ENCODE measurements at places on chromosomes 7 and 10.

DNA sequence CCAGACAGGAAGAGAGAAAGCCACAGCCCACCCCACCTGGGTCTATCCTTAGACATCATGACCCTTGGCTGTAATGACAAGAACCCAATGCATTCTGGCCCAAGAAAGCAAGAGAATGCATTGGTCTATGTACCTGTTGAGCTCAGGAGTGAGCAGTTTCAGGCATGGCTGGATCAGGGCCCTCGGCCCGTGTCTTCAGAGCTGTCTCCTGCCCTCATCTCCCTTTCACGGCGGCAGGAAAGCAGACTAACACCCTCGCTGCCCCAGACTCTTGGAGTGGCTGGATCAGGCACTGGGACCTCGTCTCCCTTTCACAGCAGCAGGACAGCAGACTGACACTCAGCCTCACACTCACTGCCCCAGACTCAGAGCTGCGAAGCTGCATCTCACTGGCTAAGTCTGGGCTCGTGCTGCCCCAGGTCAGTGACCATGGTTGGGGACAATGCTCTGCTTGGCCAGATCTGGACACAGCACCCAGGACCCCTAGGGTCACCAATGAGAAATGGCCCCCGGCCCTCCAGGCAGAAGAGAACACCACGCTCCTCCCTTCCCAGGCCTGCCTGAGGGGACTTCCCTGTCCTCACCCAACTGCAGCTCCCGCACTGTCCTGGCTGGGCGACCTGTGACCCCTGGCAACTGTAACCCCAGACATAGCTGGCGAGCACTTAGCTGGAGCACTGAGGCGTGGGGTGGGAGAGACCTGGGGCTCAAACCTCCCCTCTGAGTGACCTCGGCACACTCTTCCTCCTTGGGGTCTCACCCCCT is 12.9 kb upstream of the PDGFA start:
- DNase-seq, result no peak

DNA sequence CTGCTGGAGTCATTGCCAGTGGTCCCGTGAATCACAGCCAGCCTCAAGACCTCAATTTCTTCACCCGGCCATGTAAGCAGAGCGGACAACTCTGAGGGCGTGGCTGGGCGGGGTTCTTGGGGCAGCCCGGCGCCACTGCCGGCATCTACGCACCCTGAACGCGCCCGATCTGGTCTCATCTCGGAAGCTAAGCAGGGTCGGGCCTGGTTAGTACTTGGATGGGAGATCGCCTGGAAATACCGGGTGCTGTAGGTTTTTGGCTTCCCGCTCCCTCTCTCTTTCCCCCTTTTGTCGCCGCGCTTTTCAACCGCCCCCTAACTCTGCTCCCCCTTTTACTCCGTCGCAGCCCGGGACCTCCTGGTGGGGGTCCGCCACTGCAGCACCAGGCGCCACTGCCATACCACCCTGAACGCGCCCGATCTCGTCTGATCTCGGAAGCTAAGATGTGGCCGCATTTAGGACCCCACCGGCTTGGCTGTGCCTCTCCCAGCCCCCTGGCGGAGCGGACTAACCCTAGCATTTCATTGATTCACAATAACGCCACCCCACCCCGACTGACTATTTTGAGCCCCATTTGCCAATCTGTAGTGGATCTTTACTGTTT is 25.3 kb downstream of the GARIN1A start:
- no peak for DNase-seq

- DNase-seq, result no peak
Measured at GRCh38 chr7:83347945-83348444, 185.3 kb upstream of the PCLO start.

DNA sequence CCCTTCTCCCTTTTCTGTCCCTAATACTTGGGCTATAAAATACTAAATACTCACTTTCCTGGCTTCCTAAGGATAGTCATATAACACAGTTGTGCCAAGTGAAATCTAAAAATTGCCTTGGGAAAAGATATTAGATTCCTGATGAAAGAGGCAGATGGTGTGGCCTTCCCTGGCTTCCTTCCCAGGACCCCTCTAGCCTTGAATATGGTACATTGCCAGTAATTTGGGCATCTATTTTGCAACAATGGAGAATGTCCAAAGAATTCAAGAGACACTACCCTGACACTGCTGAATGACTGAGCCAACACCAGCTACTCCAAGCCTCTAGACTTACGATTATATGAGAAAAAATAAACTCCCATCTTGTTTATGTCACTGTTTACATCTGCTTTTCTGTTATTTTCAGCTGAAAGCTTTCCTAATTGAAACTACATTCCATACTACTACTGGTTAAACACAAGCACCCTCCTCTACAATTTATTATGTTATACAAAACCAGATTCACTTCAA is 17.9 kb downstream of the COPG2 start:
- DNase-seq, result no peak

DNA sequence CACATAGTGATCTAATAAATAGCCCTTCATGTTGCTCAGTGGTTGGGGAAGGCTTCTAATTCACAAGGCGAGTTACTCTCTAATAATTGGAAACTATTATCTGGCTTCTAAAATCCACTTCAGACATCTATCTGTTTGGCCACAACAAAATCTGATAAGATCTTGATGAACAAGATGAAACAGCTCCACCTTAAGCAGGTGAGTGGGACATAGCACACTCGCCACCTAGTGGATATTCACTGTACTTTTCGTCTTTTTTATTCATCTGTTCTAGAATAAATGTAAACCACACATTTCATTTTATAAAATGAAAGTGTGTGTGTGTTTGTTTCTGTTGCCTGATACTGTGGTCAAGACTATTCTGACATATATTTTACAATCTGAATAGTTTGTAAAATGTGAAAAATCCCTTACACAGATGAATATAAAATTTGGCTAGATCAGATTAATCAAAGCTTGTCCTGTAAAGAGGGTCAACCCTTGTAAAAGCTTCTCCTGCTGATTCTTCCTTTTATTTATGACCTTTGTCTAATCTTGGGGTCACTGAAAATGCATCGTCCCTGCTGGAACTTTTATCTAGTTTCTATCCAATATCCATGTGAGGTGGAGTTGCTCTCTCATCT is 26.5 kb upstream of the CNTNAP2 start:
- peak; percentile 6 for DNase-seq

DNA sequence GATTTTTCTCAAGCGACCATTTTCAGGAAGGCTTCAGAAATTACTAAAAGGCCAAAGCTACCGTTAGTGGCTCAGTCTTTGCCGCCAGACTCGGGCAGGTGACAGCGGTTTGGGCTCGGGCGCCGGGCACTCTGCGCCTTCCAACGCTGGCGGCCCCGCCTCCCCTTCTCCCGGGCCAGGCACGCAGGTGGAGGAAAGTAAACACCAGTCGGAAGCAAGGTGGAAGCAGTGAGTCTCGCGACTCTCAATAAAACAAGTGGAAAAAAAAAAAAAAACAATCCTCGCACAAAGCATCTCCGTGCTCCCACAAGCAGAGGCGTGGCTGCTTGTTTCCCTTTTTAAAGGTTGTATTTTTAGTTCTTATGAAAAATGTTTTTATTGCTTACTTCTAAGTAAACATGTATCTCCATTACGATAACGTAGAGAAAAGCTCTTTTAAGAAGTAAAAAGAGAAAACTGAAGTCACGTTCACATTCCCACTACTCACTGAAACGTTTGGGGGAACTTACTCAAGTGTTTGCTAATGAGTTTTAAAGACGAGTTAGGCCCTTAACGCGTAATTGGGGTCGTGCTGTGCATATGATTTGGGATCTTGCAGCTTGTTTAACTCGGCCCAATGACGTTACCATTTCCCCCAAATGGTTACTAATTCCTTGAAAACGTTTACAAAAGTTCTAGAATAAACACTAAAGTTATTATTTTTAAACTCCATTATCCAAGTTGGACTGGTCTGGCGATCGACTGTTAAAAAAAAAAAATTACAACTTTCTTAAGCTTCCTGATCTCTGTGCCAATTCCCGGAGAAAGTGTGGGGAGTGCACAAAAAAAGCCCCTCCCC is 864 bp downstream of the CDCA7L start:
- peak; percentile 45 for DNase-seq

DNA sequence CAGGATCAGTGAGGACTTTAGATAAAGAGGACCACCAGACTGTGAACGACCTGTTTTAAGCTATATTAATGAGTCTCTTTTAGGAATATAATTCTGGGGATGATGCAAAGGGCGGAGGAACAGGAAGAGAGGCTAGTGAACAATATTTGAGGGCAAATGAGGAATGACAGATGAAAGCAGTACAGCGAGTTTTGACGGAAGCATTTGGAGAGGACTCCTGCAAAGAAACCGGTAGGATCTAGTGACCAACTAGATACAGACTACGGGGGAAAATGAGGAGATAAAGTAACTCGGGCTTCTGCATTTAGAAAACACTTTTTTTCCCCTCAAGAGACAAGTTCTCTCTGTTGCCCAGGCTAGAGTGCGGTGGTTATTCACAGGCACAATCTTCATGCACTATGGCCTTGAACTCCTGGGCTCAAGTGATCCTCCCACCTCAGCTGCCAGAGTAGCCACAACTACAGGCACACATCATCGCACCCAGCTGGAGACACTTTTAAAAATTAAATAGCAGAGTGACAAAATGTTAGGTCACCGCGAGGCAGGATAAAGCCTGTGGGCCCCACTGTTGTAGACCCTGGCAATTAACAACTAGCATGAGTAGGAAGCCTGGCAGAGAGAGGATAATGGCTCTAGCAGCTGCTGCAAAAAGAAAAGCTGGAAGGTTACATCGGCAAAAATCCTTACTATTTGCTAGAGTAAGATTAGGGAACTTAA is 143.2 kb downstream of the SRPK2 start:
- no peak for DNase-seq

DNA sequence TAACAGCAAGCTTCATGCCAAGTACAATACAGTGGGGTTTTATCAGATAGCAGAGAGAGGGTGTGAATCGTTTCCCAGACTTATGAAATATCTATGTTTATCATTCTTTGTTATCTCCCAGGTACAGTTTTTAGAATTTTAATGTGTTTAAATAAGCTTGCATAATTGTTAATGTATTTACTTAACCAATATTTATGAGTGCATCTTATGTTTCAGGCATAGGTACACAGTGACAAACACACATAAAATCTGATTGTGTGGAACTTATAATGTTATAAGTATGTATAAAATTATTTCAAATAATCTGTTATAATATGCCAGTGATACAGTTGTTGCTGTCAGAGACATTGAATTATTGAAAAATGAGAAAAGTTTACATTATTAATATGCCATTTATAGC is 1011.4 kb upstream of the C7orf33 start:
- DNase-seq, result no peak

- DNase-seq, result no peak
Measured at GRCh38 chr7:128215739-128216138, 25.3 kb upstream of the LEP start.

- DNase-seq, result no peak
Measured at GRCh38 chr7:124536156-124536762, 229.3 kb downstream of the GPR37 start.

DNA sequence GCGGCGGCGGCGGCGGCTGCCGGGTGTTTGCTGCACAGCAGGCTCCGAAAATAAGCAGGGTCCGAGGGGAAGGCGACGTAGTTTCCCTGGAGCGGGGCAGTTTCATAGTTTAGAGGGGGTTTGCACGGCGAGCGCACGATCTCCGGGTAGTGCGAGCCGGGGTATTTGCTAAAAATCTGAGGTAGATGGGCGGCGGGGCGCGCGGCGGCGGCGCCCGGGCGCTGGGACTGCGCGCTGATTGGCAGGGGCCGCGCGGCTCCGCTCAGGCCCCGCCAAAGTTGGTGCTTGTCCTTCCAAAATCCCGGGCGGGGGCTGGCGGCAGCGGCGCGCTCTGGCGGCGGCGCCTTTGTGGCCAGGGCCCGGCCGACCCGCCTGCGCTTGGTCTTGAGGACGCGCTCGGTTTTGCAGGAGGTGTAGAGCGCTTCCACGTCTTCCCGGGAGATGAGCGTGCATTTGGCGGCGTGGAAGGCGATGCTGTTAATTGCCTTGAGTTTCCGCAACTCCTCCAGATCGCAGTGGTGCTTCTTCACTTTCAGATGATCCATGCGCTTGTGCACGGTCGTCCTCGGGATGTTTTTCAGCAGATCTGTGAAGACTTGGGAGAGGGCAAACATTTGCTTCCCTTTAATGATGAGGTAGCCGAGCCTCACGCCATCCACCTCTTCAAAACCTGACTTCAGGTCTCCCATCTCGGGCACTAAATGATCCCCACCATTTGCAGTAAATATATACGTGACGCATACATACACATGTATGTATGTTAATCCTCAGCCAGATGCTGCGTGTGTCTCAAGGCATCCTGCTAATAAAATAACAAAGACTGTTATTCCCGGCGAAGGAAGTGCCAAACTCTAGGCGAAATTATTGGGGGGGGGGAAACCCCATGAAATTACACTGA is 8.1 kb downstream of the SKIDA1 start:
- peak; percentile 48 for DNase-seq

DNA sequence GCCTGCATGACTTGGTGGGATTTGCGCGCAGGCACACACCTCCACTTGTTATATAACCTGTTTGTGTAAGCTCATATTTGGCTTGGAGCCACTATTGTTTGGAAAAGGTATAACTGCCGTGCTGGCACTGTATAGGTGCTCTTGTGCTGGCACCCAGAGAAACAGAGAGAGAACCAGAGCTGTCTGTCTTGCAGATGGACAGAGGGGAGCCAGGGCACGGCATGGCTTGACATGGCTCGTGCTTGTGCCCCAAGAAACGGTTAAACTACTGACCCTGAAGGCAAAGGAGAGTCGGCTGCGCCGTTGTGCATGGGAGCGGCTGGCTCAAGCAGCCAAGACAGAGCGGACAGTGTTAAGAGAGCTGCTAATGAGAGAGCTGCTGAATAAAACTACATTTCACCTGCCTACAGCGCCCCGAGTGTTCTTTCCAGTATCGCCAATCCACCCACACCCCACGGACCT is 23.2 kb downstream of the RAPGEF5 start:
- no peak for DNase-seq

- no peak for DNase-seq
Measured at GRCh38 chr10:118482393-118483331, 112.8 kb downstream of the PRLHR start.

- DNase-seq, result no peak
Measured at GRCh38 chr10:5260828-5261227, 64.2 kb downstream of the AKR1C4 start.

- DNase-seq, result no peak
Measured at GRCh38 chr7:19989906-19990305, 216.5 kb upstream of the TMEM196 start.

DNA sequence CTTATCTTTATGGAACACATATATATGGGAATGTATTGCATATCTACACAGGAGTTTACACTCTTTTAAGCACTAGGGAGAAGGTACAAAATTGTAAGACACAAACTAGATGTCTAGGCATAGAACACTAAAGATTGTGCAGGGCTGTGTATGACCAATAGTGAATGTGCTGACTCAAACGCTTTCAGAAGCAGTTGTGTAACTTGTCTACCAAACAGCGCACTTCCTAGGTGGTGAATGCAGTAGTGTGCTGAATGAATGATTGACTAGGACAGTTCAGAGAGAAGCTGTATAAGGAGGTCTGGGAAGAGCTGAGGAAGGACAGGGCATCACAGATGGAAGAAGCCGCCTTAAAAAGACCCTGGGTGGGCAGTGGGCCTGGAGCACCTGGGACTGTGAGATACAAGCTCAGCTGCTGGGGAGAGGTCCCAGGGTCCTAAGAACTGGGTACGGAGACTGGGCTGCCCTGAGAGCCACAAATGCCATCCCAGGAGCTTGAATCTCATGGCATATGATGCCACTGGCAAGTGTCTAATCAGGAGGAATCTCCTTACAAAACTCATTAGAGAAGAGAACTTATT is 14.2 kb downstream of the CLRN3 start:
- DNase-seq, result no peak

- DNase-seq, result peak; percentile 44
Measured at GRCh38 chr10:114304571-114305421, 65.7 kb downstream of the VWA2 start.
